ENCODE measurements at places on chromosomes 5 and 9. TPM values are rescaled to one million over a fixed set of nuclear protein-coding genes. Genes with fewer than 3 reads are reported as not detected.
A peak's percentile ranks its signal among the peaks of the same experiment; 100 is the strongest.

DNA sequence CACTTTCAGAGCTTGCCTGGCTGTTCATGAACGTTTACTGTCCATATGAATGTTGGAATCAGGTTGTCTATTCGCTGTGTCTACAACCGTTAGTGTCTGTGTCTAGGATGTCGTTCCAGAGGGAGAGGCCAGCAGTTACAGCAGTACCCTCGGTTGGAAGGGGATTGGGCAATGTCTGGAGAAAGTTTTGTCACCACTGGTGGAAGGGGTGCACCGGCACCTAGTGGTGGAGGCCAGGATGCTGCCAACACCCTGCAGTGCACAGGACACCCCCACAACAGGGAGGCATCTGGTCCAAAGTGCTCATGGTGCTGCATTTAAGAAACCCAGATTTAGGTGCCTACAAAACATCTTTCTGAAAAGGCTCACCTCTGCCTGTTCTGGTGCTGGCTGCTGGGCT lies 220.7 kb downstream of the FANCC start:
- DNase-seq: no peak

DNA sequence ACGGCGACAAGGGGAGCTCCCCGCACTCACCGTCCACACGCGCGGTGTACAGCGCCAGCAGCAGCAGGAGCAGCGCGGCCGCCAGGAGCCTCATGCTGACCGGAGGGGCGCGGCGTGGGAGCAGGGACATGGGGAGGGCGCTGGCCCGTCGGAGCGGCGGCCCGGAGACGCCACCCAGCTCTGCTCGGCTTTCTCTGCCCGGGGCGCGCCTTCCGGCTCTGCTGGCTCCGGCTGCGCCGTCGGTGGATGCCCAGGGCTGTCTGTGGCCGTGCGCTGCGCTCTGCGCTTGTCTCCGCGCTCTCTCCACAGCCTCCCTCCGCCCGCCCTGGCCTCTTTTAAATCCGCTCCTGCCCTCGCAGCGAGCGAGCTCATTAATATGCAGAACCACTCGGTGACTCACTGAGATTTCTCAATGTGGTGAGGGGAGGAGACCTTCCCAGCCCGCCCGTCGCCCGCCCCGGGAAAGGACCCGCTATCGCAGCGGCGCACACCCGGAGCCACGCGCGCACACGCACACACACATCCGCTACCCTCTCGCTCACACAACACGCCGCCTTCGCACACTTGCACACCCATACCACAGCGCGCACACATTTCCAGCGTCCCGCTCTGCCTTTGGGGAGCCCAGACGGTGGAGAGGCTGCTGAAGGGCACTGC lies at the start of gene CXCL14:
Gene CXCL14 (minus strand): TSS at position 307 of the 657 bp plus-strand sequence. CDS start 213 bp downstream, at position 94.
- no peak for DNase-seq

DNA sequence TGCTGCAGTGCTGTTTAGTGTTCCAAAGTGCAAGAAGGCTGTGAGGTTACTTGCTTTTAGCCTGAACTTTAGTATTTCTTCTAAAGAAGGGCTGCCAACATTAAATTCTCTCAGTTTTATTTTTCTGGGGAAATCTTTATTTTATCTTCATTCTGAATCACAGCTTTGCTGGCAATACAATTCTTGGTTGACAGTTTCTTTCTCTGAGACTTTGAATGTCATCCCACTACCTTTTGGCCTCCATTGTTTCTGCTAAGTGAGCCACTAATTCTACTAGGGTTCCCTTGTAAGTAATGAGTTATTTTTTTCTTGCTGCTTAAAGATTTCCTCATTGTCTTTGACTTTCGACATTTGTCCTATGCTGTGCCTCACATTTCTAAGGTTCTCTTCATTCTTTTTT lies 32.4 kb upstream of the SUSD1 start:
- DNase-seq: no peak

GRCh38 chr5:137888466-137888862 lies 793 bp upstream of the PKD2L2 start:
- DNase-seq: no peak

- no peak for DNase-seq
Measured at GRCh38 chr5:109347252-109347888, 62.4 kb downstream of the PJA2 start.

GRCh38 chr9:23826120-23826629 lies at the start of gene ELAVL2:
Gene ELAVL2, minus strand, starts transcription at chr9:23826240. Its CDS starts 64,006 bp downstream, at chr9:23762234.
- peak; percentile 89 for DNase-seq

- no peak for DNase-seq
Measured at GRCh38 chr9:93587284-93587650, 10.9 kb downstream of the PHF2 start.

GRCh38 chr5:100731768-100732167 lies 171.3 kb downstream of the ST8SIA4 start:
- DNase-seq: no peak

DNA sequence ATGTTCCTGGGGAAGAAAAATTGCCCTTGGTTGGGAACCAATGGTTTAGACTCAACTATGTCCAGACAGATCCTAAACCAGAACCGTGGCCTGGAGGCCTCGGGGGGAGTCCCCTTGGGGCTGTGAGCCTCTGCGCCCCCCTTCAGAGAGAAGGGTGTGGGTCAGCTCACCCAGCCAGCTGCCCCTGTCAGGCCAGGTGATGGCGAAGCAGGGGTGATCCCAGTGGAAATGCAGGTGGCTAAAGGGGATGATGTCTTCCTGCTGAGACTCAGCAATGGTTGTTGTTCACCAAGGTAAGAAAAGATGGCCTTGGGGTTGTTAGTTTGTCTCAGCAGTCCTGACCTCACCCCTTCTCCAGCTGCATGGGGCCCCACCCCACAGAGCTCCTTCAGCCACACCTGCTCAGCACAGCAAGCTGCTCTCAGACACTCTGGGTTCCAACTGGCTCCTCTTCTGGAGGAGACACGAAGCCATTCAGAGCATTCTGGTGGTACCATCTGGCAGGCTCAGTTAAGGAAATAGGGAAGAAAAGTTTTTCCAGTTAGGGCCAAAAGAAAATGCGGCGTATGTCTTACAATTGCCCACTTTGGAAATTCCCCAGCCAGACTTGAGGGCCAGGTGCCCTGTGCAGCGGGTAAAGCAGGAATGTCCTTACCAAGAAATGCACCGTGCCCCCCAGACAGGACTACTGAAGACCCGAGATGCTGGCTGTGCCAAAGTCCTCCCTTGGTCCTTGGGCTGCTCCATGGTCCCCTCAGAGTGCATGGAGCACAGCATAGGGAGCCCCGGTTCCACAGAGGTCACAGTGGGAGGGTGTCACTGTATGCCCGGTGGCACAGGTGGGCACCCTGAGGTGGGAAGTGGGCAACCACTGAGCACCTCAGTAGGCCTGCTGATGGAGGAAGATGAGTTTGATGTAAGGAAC lies 90.2 kb downstream of the NSUN2 start:
- DNase-seq: no peak

- no peak for DNase-seq
Measured at GRCh38 chr9:109730228-109730627, 49.8 kb upstream of the PALM2AKAP2 start.

GRCh38 chr9:93620881-93621820 lies 44.8 kb downstream of the PHF2 start:
- DNase-seq: no peak

DNA sequence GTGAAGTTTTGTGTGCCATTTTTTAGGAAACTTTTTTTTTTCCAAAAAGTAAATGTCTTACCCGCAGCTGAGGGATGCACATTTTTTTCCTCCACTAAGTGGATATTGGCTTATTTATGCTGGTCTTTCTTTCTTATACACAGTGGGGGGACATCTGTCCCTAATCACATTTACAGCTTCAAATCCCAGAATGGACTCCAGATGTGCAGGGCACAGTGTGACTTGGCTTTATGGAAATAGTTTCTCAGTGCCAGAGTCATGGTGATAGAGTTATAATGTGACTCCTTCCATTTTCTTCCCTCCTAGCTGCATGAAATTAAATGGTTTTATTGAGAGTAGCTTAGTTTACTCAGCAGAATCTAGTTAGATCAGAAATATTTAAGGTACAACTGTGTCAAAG lies 66.5 kb downstream of the SV2C start:
- no peak for DNase-seq

DNA sequence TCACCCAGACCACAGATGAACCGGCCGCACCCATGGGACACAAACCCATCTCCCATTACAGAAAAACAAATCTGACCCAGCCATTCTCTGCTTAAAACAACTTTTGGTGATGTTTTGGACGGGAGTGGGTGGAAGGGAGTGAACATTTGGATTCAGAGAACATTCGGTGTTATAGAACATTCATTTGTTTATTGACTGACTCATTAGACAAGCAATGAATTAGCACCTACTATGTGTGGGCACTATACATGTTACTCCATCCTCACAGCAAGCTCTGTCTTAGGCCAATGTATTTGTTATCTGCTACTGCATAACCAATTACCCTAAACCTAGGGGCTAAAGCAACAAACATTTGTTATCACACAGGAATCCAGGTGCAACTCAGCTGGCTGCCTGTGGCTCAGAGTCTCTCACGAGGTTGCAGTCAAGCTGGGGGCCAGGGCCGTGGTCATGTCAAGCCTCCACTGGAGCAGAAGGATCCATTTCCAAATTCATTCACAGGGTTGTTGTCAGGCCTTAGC lies 5.1 kb upstream of the ERGIC1 start:
- DNase-seq: no peak

The GRPEL2 gene
- 27.0 TPM for total RNA-seq

The CTNND2 gene
- total RNA-seq: 1.2 TPM

The IFNA8 gene
- not detected for total RNA-seq

The TTC16 gene
- total RNA-seq: not detected

The COL15A1 gene
- total RNA-seq: 38.7 TPM

The CD274 gene
- 6.2 TPM for total RNA-seq

The CCDC171 gene
- total RNA-seq: 45.6 TPM

The INSL4 gene
- not detected for total RNA-seq
